Fibroblast of lung (primary cell): ENCODE measurements at places on chromosomes 16 and 17.

DNA sequence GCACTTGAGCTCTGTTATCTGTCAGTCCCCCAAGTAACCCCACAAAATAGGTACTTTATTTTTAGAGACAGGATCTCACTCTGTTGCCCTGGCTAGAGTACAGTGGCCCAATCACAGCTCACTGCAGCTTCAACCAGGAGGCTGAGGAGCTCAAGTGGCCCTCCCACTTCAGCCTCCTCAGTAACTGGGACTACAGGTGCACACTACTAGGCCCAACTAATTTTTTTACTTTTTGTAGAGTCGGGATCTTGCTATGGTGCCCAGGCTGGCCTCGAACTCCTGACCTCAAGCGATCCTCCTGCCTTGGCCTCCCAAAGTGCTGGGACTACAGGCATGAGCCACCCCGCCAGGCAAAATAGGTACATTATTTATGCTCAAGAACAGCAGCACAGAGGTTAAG is 99.6 kb downstream of the MGAT5B start:
- DNase-seq = no peak

DNA sequence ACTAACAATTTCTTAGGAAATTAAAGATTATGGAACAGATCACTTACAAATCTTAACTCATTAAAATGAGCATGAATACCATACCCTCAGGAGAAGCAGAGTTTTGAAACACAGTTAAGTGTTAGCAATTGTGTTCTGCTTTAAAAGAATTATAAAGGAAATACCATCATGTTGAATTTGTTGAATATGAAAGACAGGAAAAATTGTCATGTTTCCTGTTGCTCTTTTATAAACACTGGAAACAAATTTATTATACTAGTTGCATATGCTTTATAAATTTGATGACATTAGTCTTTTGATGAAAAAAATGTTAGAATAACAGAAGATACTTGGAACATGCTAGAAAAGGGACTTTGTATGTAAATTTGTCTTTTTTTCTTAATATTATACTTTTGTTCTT is 59.7 kb downstream of the VMP1 start:
- DNase-seq = no peak

- no peak for DNase-seq
These were observed 29.2 kb downstream of the TBX4 start for GRCh38 chr17:61481421-61481820.

DNA sequence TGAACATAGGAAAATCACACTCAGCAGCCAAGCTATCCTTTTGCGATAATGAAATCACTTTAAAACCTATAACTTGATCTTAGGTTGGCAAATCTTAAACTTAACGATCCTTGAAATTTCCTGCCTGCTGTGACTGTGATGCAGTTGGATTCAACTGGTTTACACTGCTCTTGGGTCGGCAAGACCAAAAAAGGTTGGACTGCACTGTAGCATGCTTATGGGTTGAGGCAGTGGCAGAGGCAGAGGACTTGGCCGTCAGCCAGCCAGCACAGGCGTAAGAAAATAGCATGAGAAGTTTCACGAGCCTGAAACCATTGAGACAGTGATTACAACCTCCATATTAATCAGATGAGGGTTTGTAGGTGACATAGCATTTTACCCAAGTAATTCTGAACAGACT is 21.4 kb downstream of the WSB1 start:
- DNase-seq = peak; percentile 94
